ENCODE measurements at places on chromosomes 13 and 19. TPM values are rescaled to one million over a fixed set of nuclear protein-coding genes. Genes with fewer than 3 reads are reported as not detected.

DNA sequence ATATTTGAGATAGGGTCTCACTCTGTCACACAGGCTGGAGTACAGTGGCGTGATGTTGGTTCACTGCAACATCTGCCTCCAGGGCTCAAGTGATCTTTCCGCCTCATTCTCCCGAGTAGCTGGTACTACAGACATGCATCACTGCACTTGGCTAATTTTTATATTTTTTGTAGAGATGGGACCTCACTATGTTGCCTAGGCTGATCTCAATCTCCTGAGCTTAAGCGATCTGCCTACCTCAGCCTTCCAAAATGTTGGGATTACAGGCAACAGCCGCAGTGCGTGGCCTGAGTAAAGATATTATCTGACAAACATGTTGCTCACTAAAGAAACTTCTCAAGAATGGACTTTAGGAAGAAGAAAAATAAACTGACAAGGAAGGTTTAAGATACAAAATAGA, 125.4 kb upstream of the ABCC4 start:
- H3K4me1 ChIP-seq: no peaks in the 10 kb centered on the region
- no peaks in the 10 kb centered on the region for H3K36me3 ChIP-seq
- no peaks in the 10 kb centered on the region for H3K27me3 ChIP-seq
- DNase-seq: no peak

Gene KLK10
- total RNA-seq: not detected

Gene SGCG
- total RNA-seq: not detected

- no peak overlapping the region for H3K27ac ChIP-seq
- DNase-seq: no peak
- H3K27me3 ChIP-seq: peaks cover 13% of the 10 kb centered on the region
- no peaks in the 10 kb centered on the region for H3K36me3 ChIP-seq
Observed at GRCh38 chr13:30708541-30708940, 26.8 kb upstream of the ALOX5AP start.

GRCh38 chr19:18481505-18482222, 40.2 kb downstream of the ELL start:
- H3K36me3 ChIP-seq: no peaks in the 10 kb centered on the region
- H3K27me3 ChIP-seq: no peaks in the 10 kb centered on the region
- H3K4me3 ChIP-seq: no peak overlapping the region

GRCh38 chr13:110284779-110285484, 22.0 kb downstream of the COL4A1 start:
- no peak overlapping the region for H3K4me3 ChIP-seq
- no peak overlapping the region for H3K27ac ChIP-seq
- no peaks in the 10 kb centered on the region for H3K27me3 ChIP-seq

GRCh38 chr13:32316501-32316900, 1.2 kb downstream of the BRCA2 start:
- no peak for DNase-seq
- H3K36me3 ChIP-seq: no peaks in the 10 kb centered on the region
- H3K4me3 ChIP-seq: peak overlapping the region; percentile 91
- H3K4me1 ChIP-seq: peaks cover 5% of the 10 kb centered on the region
- peak overlapping the region; percentile 100 for H3K27ac ChIP-seq

DNA sequence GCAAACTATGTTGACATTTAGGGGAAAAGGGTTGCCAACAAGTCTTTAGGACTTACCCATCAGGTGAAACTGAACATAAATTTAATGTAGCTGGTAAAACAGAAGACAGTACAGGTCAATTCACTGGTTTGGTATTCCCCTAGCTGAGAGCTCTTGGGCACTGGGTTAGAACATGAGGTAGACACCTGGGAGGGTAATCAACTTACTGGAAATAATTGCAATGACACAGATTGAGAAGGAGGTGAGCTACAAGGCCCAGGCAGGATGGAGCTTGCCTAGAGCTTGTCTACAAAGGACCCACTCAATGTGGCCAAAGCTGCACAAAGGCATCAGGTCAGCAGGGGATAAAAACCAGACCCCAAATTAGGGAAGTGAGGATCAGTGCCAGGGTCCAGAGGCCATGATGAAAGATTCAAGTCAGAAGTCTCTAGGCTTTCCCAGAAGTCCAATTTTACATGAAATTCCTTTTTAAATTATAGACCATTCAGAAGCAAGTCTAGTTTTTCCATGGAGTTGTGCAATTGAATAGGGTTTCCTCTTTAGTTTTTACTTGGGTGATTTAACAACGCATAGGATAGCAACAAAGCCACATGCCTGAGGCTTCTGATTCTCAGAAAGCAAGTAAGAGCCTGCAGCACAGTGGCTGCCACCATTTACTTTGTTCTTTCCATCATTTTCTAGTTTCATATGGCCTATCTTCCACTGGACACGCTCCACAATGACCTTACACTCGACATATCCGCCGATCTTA, 194.0 kb downstream of the NDFIP2 start:
- H3K4me1 ChIP-seq: peaks cover 45% of the 10 kb centered on the region
- H3K27me3 ChIP-seq: no peaks in the 10 kb centered on the region
- H3K36me3 ChIP-seq: no peaks in the 10 kb centered on the region
- no peak for DNase-seq
- H3K4me3 ChIP-seq: no peak overlapping the region

DNA sequence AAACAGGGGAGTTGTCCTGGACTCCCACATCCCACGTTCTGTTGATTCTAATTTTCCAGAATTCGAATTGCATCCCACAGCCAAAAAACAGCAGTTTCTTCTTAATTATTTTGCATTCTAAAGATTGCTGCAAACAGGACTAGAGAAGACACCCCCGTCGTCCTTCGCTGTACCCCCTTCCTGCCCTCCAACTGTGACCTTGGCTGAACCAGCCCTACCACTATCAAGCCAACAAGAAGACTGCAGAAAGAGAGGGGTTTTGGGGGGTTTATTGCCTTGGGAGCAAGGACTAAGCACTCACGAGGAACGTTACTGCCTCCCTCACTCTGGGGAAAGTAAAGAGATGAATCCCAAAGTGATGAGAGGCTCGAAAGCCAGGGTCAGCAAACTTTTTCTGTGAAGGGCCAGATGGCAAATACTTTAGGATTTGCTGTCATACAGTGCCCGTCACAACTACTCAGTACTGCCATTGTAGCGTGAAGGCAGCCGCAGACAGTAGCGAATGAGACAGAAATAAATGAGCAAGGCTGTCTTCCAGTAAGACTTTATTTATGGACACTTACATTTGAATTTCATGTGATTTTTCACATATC, 32.5 kb upstream of the KATNAL1 start:
- no peak overlapping the region for H3K27ac ChIP-seq
- H3K36me3 ChIP-seq: no peaks in the 10 kb centered on the region
- peaks cover 2% of the 10 kb centered on the region for H3K4me1 ChIP-seq
- DNase-seq: no peak

Gene ZNRF4
- not detected for total RNA-seq

DNA sequence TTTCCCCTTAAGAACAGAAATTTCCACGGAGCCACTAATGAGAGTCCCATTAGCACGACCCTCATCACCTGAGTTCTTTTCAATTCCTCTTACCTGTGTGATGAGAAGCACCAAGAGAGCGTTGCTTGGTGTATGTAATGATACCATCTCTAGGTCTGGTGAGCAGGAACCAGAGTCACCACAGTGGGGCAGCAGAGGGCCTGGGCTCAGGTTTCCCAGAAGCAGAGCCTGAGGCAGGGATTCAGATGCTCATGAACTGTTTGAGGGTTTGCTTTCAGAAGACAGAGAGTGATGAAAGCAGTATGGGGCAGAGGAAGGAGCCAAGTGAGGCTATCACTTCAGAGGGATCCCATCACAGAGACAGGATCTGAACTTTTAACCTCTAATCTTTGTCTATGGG, 3.1 kb upstream of the PTPRH start:
- H3K4me1 ChIP-seq: peaks cover 10% of the 10 kb centered on the region
- DNase-seq: no peak
- no peak overlapping the region for H3K27ac ChIP-seq
- peaks cover 23% of the 10 kb centered on the region for H3K27me3 ChIP-seq
- H3K4me3 ChIP-seq: no peak overlapping the region
- H3K36me3 ChIP-seq: no peaks in the 10 kb centered on the region

Gene U2AF1L4
- 37.4 TPM for total RNA-seq

Gene JSRP1
- 1.6 TPM for total RNA-seq
